ENCODE measurements at places on chromosomes 3 and 15.

DNA sequence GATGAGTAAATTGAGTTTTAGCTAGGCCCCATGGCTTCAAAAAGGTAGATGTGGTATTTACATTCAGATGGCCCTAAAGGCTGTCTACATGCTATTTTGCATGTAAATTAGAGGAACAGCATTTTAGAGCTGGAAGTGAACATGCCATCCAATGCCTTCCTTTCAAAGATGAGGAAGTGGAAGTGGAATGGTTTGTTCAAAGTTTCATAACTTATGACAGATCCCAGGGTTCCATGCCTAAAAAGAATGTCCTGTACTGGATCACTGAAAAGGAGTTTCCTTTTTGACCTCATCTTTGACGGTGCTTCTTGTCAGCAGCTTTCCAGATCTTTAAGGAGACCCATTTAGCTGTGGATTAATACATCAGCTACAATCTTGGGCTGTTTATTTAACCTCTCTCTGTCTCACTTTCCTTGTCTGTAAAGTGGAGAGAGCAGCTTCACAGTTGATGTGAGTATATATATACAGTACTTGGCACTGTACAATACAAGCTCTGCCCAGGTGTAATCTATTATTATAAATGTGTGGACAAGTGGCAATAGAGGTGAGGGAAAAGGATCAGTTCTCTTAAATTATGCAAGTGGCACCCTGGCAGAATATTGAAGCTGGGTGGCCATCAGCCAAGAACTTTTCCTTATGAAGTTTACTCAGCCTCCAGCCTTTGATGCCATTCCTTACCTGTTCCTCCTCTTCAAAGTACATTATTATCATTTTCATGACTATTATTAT is 68.7 kb upstream of the GOLGA8B start:
- no peak for DNase-seq

GRCh38 chr15:88397506-88397905 is 69.7 kb downstream of the MRPL46 start:
- no peak for DNase-seq

GRCh38 chr15:85821545-85821944 is 26.8 kb upstream of the KLHL25 start:
- DNase-seq, result no peak

DNA sequence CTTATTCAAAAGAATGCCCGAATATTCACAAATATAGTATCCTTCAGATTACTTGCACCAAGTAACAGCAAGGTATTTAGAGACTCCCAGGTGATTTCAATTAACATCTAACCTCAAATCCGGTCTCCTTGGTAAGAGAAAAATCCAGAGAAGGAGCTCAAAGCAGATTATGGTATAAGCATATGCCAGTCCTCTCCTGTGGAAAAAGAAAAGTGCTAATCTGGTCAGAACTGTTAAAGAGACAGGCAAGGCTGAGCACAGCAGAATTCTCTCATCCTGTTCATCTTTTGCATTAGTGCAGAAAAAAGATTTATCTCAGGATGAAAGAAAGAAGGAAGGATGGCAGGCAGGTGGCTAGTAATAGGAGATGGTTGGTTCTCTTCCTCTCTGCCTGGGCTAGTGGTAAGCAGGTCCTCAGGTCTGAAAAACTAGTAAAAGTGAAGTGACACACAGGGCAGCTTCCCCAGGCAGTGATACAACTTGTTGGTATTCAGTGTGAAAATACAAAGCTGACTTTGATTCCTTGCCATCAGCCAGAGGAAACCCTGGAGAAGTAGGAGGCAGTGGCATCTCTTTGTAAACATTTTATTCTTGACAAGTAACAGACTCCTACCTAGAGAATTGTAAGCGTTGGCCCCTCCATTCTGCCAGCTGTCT is 14.2 kb downstream of the ATXN7 start:
- DNase-seq, result no peak

DNA sequence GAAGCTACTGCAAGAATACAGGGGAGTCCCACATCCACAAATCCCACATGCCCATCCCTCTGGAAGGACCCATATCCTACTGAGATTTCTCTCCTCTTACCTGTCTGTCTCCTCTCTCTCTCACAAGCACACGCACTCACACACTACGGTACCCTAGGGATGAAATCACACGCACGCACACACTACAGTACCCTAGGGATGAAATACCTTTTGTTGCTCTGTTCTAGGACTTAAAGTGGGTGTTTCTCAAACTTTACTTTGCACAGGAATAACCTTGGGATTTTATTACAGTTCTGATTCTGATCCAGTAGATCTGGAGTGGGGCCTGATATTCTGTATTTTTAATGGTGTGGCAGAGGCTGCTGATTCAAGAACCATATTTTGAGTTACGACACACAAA is 622.2 kb upstream of the ZNF385D start:
- DNase-seq, result no peak

- DNase-seq, result no peak
Measured at GRCh38 chr3:149507491-149508324, 33.2 kb downstream of the TM4SF4 start.

- DNase-seq, result peak; percentile 7
Measured at GRCh38 chr3:59502806-59503205, 453.0 kb upstream of the CFAP20DC start.

DNA sequence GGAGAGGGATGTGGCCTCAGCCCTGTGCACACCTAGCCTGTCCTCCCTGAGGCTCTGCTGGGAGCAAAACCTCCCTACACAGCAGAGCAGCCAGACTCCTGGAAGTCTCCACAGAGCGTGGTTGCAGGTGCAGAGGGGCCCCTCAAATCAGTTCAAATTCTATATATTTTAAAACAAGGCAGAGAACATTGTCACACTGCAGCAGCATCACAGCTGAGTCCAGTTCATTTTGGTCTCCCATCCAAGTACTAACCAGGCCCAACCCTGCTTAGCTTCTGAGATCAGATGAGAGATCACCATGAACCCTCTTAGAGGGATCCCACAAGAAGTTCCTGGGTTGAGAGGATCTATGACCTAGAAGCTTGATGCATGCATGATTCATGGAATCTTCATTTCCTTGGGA is 331.0 kb upstream of the RGMA start:
- no peak for DNase-seq

- no peak for DNase-seq
Measured at GRCh38 chr3:186760141-186760833, 23.1 kb upstream of the EIF4A2 start.

DNA sequence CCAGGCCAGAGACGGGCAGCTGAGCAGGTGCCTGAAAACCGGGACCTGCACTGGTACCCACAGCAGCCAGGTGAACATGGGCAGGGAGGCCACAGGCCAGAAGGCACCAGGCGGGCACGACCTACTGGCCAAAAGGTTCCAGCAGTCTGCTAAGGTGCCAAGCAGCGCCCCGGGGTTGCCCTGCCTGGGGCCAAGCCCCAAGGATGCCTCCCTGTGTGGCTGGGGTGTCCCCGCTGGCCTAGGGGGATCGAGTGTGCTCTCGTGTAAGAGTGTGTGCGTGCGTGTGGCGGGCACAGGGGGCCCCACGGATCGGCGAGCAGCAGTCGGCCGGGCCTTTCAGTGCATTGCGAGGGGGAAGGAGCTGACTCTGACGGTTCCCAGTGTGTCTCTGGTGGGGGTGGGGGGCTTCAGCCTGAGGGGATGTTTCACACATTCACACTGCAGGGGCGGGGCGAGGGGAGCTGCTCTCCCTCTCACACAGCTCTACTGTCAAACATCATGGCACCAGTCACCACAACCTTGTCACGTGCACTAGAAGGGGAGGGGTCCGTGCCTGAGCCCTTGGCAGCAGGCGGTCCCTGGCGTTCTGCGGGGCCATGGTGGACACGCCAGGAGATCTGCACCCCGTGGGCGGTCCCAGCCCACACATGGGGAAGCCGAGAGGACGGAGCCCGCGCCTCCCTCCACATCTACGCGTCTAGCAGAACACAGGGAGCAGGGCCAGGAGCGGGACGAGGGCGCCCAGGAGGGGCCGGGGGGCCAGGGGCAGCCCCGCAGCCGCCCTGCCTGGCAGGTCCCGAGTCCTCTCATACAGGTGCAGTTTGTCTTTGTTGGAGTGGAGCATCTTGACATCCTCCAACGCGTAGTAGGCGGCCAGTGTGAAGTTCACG is 44.5 kb downstream of the RGMA start:
- DNase-seq, result no peak

DNA sequence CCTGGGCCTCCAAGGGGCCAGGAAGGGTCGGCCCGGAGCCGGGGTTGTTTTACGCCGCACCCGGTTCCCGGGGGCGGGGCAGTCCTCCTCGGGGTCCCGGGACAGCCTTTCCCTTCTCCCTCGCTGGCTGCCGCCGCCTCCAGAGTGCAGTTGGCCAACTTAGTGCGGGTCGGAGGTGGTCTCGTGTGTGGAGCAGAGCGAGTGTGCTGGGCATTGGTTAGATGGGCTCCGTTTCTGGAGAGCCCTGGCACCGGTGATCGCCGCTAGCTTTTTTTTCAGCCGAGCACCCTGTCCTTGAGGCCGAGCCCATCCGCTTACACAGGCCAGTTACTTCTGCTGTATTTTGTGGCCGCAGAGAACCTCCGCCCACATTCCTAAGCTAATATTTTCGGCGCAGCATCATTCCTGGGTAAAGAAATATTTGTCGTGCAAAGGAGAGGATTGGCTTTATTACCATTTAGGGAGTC is 585 bp downstream of the KIF23 start:
- no peak for DNase-seq

GRCh38 chr3:51669241-51670052 is 1.6 kb upstream of the TEX264 start:
- peak; percentile 71 for DNase-seq

DNA sequence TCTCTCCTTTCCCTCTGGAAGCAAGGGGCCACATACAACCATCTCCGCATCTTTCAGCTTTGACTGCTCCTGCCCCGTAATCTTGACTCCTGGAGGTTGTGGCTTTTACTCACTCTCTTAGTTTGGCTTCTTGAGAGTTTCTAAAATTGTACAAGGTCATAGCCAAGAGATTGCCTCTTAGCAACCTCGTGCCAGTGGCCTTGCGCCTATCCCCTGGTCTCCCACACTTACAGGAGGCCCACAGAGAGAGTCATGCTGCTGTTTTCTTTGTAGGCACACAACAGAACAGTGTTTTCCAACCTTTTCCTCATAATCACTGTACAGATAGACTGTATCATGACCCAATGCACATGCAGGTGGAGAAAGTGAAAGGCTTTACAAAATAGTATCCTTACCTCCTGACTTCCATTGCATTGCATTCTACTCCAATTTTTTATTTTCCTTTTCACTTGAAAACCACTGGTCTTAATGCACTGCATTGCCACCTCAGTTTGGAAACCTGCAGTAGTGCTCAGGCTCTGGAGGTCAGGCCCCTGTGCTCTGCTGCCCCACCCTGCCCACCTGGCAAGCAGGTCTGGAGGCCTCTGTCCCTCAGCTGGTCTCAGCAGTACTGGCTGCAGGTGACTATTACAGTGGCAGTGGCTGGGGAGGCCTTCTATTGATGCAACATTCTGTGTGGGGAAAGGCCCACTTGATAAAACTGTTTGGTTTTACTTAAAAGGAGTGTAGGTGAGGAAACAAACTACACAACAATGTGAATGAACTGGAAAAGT is 156.2 kb downstream of the DNAJB8 start:
- DNase-seq, result no peak

DNA sequence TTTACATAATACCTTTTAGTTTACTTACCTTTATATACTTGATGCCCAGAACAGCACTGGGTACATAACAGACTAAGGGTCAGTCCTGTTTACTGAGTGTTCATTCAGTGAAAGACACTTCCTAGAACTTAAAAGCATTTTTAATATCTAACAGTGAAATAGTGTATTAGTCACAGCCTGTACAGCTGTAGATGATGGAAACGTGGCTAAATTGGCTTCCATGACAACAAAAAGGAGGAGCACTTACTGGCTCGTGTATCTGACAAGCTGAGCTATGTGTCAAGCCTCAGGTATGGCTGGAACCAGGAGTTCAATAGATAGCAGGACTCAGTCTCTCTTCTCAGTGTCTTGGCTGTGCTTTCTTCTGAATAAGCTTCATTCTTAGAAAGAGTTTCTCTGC is 40.2 kb downstream of the CMTM8 start:
- no peak for DNase-seq

Measured in activated T-cell treated with anti-CD3 and anti-CD28 coated beads for 4 hours (primary cell).